ENCODE measurements at places on chromosomes 4 and X. TPM values are rescaled to one million over a fixed set of nuclear protein-coding genes. Genes with fewer than 3 reads are reported as not detected.

RPS6KA6 gene
- polyA plus RNA-seq: 17.1 TPM

VCX gene
- polyA plus RNA-seq: not detected

PDE6B gene
- 42.4 TPM for polyA plus RNA-seq

CSTF2 gene
- polyA plus RNA-seq: 22.6 TPM

TMEM164 gene
- polyA plus RNA-seq: 40.8 TPM

TCEAL2 gene
- 14.3 TPM for polyA plus RNA-seq

RASL11B gene
- 37.6 TPM for polyA plus RNA-seq

P2RY4 gene
- polyA plus RNA-seq: 0.47 TPM

Data from renal cortex interstitium (tissue), 15 donors.